RWPE1 (cell line): ENCODE measurements at places on chromosomes 2 and 18.
A peak's percentile ranks its signal among the peaks of the same experiment; 100 is the strongest.

DNA sequence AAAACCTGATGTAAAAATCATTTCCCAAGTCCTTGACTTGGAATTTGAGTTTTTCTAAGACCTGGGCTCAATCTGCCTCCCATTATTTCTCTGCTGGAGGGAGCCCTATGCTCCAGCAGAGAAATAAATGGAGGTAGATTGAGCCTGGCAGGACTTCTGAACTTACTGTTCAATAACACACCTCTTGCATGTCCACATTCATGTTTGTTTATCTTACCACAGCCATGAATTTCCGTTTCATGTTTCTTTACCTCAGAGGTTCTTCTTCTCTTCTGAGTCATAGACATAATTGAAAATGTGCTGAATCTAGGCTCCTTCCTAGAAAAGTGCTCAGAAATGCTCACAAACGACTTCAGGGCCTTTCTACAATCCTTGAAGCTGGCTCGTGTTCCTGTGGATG is 170.8 kb downstream of the PMAIP1 start:
- DNase-seq, result no peak

DNA sequence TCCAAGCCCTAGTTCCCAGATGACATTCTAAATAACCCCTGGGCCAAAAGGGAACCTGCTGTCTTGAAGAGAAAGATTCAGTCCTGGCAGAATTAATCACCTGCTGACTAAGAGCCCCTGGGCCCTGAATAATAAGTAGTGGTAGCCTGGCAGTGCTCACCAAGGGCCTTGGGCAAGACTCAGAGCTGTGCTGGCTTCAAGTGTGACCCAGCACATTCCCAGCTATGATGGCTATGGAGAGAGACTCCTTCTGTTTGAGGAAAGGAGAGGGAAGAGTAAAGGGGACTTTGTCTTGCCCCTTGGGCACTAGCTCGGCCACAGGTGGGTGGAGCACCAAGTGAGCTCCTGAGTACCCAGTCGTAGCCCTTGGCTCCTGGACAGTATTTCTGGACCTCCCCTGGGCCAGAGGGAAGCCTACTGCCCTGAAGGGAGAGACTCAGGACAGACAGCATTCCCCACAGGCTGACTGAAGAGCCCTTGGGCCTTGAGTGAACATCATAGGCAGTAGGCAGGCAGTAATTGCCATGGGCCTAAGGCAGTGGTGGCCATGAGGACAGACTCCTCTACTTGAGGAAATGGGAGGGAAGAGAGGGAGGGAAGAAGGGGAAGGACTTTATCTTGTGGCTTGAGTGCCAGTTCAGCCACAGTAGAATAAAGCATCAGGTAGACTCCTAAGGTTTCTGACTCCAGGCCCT is 40.0 kb upstream of the INPP4A start:
- no peak for DNase-seq

GRCh38 chr2:17813010-17813741 is 3.1 kb upstream of the MSGN1 start:
- DNase-seq, result peak; percentile 70

GRCh38 chr18:7793100-7793499 is 226.0 kb downstream of the PTPRM start:
- no peak for DNase-seq

GRCh38 chr18:33802955-33803354 is 224.9 kb downstream of the ASXL3 start:
- DNase-seq, result no peak
